ENCODE measurements at places on chromosomes 6 and 20.

DNA sequence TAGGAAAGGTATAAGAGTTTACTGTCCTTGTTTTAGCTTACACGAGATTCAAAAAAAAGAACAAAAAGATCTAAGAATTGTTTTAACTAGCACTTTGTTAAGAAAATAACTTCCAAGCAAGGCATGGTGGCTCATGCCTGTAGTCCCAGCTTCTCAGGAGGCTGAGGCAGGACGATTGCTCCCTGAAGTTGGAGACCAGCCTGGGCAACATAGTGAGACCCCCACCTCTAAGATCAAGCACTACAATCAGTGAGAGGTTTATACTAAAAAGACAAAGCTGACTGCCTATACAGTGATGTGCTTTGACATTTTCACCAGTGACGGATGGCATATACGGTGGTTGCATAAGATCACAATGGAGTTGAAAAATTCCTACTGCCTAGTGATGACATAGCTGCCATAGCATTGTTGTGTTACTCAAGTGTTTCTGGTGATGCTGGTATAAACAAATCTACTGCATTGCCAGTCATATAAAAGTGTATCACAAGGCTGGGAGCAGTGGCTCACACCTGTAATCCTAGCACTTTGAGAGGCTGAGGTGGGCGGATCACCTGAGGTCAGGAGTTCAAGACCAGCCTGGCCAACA lies 68.6 kb downstream of the B4GALT5 start:
- no peak for DNase-seq

- no peak for DNase-seq
Observed at GRCh38 chr6:45476341-45476740, 98.6 kb upstream of the SUPT3H start.

DNA sequence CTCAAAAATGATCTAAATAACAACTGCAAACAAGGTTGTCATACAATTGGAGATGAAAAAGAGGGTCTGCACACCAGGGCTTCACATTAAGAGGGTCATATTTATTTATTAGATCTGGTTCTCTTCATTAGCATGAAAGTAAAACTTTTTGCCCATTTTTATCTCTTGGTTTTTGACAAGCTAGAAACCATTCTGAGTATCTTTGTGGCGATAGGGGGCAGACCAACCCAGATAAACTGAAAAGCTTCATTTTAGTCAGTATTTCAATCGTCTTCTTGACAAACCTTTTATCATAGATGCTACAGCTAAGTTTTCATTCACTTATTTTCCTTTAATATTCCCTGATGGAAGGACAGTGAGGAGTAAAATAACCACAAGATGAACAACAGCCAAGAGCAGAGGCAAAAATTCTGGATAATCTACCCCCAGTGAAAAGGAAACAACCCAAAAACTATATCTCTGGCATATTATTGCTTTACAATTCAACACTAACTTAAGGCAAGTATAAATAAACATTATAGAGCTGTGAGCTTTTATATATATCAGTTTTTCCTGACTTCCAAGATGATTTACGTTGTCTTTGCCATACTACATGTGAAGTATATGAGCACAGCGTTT lies 45.2 kb downstream of the THEMIS start:
- DNase-seq: no peak

- DNase-seq: no peak
Observed at GRCh38 chr6:31478186-31478950, 19.6 kb upstream of the MICB start.

DNA sequence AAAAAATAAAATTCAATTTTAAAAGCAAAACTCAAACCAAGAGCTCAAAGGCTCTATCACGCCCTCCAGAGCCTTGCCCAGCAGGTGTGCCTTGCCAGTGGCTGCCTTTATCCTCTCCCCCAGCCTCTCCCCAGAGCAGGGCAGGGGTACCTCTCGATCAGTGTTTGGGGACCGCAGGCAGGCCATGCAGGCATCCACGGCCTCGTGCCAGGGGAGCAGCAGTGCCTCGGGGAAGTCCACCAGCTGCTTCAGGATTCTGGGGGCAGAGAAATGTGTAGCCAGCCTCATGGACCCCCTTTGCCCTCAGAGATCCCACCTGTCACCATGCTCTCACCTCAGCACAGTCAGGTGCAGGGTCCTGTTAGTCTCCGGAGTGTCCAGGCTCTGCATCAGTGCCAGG lies 5.7 kb downstream of the CUL7 start:
- no peak for DNase-seq

- no peak for DNase-seq
Observed at GRCh38 chr6:30154709-30155519, 6.1 kb downstream of the TRIM10 start.
